ENCODE measurements at places on chromosomes 1 and 21.

- no peak for DNase-seq
These were observed 999.0 kb upstream of the ADGRL2 start for GRCh38 chr1:80801695-80802094.

- peak; percentile 90 for DNase-seq
These were observed 1.2 kb downstream of the SYTL1 start for GRCh38 chr1:27342778-27343638.

- DNase-seq = no peak
These were observed 119.1 kb downstream of the PTPRU start for GRCh38 chr1:29355375-29355774.

GRCh38 chr1:106226550-106226949 is 829.9 kb upstream of the PRMT6 start:
- no peak for DNase-seq

GRCh38 chr1:204136814-204137213 is 15.0 kb downstream of the ETNK2 start:
- no peak for DNase-seq

DNA sequence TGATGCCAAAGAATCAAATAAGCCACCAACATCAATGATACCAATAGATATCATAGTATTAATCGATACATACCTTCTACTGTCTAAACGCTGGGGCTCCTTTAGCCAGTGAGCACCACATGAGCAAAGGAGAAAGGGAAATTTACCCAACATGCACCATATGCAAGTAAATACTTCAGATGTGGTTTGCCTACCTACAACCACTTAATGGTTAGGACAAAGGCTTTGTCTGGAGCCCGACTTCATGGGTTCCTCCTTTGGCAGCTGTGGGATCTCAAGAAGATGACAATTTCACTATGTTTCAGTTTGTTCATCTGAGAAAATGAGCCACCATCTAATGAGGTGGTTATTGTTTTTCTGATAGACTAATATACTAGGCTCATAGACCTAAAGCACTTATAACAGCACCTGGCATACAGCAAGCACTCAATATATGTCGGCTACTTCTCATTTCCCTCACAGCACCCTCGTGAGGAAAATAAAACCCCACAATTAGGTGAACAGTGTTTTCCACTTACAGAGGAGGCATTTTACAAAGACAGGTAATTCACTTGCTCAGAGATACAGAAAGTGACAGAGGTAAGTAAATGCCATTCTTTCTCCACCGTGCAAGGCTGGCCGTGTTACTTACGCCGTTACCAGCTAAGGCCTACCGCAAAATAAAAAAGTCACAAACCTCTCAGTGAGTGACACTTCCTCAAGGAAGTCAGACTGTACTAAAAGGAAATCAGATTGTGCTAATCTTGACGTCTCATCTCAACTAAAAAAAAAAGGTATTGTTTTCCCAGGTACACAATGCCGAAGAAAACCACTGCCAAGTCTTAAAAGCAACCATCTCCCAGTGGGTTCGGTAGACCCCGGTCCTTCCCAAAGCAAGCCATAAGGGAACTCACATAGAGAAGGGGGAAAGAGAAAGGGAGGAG is 1.6 kb downstream of the TTC13 start:
- DNase-seq = peak; percentile 68

DNA sequence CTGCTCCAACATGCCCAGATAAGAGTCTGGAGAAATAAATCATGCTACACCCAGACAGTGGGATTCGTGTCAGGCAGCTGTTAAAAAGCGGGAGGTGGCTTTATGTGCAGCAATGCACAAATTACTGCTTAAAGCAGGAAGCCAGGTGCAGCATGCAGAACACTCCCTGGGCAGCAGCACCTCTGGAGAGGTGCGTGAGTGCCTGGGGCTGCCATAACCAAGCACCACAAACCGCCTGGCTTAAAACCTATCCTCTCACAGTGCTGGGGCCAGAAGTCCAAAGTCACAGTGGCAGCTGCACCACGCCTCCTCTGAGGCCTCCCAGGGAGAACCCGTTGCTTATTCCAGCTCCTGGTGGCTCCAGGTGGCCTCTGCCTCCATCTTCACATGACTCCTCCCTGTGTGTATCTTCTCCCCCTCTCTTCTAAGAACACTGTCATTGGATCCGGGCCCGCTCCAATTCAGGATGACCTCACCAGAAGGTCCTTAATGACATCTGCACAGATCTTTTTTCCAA is 115.6 kb downstream of the SIK1 start:
- no peak for DNase-seq

DNA sequence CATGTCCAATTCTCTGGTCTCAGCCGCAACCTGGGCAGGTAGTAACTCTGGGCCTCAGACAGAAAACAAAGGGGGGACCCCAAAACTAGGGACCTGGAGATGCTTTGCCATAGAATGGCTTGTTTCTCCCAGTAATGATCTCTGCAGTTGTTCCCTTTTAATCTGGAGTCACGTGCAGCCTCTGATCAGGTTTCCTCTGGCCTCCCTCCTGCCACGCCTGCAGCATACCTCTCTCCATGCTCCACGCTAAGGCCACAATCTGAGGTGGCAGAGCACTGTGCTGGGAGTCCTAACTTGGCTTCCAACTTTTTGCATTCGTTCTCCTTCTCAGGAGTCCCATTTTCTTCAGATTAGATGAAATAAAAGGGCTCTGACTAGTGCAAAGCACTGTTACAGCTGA is 1.9 kb downstream of the PABPC4 start:
- no peak for DNase-seq

DNA sequence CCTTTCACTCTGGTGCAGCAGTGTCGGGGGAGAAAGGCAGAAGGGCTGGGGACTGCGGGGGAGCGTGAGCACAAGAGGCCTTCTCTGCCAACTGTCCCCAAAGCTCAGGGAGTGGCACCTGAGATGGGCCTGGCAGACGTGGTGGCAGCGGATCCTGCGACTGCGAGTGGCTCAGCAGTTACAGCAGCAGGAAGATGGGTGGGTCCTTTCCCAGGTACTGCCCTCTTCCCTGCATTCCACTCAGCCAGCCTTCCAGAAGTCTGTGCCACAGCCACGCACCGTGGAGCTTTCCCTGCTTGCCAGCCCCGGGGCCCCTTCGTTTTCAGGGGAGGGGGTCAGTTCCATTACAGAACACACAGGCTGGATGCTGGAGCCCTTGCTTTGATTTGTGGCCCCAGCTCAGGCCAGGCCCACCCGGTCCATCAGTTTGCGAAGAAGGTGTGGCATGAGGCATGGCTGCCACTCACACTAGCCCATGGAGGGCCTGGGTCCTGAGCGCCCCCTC is 17.2 kb downstream of the MTHFR start:
- DNase-seq = no peak

DNA sequence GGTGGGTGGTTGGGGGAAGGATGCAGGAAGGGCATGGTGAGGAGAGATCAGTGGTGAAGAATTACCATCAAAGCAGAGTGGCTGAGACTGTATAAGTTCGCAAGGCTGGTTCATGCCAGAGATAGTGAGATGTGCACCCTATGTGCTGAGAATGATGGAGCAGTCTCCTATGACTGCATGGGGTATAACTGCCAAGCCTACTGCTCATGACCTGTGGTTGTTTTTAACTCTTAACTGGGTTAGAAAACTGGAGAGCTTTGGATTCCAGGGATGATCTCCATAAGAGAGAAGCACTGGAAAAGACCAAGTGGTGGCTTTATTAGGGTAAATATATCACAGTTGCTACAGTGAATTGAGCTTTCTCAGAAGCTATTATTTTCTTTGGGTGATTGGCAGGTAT is 16.2 kb downstream of the WNT2B start:
- no peak for DNase-seq

GRCh38 chr1:44798481-44799365 is 1.5 kb upstream of the PLK3 start:
- no peak for DNase-seq

GRCh38 chr1:97577613-97578012 is 343.2 kb downstream of the DPYD start:
- DNase-seq = no peak

DNA sequence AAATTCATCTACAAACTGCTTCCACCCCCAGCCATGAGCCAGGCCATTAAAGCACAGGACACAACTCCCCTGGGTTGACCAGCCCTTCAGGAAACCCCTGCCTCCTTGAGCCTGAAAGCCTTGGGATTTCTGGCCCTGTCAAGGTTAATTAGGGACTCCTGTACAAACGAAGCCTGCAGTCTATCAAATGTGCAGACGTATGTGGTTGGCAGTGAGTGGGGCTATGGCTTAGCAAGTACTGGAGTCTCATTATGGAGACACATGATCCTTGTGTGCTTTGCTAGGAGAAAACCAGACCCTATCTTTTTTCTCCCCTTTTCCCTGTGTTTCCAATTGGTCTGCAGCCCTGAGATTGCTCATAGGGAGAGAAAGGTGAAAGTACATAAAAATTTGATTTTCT is 588.3 kb upstream of the USP24 start:
- DNase-seq = no peak

GRCh38 chr1:17274186-17275170 is 25.6 kb downstream of the PADI3 start:
- DNase-seq = no peak

DNA sequence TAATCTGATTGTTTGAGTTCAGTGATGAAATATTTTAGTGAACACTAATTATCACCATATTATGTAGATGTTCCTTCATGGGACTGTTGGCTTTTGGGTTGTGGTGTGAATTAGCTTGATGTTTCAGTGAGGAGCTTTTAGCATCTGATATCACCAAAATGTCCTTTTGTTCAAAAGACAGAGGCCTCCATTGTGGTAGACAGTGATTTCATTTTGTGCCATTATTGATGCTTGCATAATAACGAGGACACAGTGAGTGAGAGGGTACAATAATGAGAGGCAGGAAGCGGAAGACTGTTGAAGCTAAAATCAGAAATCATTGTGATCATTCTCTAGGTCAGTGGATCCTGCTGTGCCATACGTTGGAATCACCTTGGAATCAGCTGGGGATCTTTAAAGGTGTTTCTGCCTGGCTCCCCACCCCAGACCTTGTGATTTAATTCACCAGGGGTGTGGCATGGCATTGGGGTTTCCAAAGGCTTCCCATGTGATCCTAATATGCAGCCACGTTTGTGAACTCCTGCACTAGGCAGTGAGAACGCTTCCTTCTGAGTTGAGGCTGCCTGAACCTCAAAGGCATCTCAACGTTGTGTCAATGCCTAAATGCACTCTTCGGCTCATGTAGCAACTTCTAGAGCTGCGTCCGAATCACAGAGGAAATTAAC is 82.1 kb upstream of the KIF1B start:
- no peak for DNase-seq

DNA sequence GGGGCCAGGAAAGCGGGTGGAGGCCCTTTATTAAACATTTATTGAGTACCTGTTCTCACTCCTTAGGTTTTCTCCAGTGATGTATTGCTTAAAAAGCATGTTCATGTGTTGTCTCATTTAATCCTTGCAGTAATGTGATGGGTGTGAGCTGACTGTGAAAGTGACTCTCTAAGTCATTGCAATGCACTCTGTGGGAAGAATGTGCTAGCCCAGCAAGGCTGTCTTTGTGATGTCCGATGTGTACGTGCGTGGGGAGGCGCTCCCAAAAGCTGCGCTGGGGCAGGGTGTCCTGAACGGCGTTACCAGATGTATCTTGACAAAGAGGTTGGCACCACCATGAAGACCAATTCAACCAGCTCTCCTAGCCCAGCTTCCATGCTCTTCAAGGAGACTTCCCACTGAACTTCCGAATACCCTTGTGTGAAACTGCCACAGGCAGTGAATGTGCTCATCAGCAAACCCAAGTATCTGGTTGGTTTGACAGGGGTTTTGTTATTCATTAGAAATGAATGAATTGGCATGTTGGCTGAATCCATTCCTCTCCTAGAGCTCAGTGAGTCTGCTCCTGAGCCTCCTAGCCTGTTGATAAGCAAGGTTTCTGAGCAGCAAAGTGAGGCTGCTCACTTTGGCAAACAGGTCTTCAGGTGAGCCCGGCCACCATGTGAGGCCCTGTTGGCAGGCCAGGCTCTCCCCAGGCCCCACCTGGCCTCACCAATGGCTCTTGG is 28.0 kb downstream of the NUAK2 start:
- no peak for DNase-seq

- peak; percentile 63 for DNase-seq
These were observed 47.4 kb upstream of the PRDX6 start for GRCh38 chr1:173429471-173430402.

DNA sequence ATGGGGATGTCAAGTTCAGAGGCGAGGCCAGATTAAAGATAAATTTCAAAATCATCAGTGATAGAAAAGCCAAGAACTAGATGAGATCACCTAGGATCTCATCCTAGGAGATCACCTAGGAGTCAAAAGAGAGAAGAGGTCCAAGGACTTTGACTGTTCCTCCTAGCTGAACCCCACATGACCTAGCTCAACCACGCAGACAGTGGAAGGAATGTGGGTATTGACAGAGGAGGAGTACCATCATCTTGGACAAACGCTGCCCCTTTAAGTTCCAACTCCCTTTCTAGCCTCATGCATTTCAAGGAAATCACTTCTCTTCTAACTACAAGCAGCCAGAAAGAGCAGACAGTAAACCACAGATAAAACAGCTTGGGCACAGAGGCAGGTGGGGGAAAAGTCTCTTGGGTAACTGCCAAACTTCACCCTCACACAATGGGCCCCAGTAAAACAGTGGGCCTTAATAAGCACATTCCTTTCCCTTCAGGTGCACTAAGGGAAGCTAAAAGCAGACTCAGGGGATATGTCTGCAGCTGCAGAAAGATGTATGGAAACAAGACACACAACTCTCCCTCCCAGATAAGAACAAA is 12.5 kb upstream of the FAM76A start:
- no peak for DNase-seq

DNA sequence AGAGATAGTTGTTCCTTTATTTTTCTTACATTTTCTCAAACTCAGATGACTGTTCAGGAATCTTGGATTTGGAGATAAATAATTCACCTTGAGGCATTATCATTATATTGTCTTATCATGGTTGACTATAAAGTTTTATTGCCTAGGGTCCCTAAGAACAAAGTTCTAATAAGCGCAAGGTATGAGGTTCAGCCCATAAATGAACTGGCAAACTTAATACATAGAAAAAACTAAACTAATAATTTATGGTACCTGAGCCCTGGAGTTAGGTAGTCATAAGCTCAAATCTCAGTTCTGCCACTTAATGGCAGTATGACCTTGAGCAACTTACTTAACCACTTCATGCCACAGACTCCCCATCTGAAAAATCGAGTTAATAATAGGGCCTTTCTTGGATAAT is 334.0 kb upstream of the PBX1 start:
- no peak for DNase-seq

DNA sequence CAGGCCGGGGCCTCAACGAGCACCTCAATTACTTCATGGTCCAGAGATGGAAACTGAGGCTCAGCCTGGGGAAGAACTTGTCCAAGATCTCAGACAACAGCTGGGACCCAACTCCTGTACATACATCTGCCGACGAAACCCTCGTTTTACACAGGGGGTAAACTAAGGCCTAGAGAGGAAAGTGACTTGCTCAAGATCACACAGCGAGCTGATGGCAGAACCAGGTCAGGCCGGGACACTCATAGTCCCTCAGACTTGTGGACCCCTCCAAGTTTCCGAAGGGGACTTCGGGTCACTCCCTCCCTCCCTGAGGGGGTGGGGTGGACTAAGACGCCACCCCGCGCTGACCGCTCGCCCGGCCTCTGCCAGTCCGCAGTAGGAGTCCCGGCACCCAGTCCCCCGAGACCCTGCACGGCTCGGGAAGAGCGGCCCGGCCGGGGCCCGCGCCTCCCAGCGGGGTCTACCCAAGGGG is 430 bp downstream of the WASF2 start:
- no peak for DNase-seq
